ENCODE measurements at places on chromosomes 6 and 20.

DNA sequence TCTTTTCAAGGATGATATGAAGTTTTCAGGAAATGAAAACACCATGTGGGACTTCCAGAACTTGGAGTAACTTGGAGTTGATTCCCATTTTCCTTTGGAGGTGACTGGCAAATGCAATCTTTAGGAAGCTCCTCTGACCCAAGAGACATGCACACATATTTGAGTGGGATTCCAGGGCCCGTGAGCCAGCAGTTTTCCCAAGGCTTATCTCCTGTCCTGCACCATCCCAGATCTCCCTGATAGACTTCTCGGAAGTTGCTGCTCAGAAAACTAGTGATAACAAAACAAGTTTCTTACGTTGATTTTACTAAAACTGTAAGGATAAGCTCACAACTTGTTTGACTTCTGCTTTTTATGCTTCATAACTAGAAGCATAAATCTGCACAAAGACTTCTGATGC, 25.6 kb downstream of the SLC35F1 start:
- no peak for DNase-seq

DNA sequence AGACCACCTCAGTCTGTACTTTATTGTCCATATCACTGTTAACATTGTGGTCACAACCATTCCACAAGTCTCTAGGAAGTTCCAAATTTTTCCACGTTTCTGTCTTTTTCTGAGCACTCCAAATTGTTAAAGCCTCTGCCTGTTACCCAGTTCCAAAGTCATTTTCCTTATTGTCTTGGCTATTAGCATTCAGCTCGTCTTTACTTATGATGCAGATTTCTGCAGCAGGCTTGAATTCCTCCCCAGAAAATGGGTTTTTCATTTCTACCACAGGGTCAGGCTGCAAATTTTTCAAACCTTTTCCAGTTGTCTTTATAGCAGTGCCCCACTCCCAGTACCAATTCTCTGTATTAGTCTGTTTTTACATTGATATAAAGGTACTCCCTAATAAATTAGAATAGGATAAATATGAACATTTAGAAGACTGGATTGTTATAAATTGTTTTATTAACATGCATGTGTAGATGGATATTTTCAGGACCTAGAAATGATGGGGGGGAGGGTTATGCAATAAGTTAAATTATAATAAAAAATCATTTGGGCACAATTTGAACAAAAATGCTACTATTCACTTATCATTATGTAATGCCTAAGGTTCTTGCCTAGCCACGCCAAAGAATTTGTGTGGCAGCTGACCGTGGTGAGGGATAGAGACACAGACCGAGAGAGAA, 595.3 kb upstream of the ADGRB3 start:
- no peak for DNase-seq

GRCh38 chr6:120604510-120604909, 729.8 kb downstream of the TBC1D32 start:
- DNase-seq: no peak

DNA sequence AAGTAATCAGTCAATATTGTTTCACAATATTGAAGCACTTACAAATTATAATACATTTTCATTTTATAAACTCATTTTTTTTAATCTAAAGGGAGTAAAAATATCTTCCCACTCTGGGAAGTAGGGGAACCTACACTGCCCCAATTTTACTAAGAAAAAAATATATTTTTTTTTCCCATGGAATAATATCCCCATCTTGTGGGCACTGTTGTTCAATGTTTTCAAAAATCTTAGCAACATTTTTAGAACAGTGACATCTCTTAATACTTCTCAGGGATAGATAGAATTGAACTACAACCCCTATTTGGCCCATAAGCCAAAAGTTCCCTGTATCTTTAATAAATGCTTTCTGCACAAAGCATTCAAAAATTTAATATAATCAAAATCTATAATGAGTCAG, 42.9 kb downstream of the ARHGAP18 start:
- DNase-seq: no peak

GRCh38 chr20:56827763-56828162, 198.7 kb downstream of the TFAP2C start:
- no peak for DNase-seq

GRCh38 chr6:121436960-121437850, 1.8 kb downstream of the GJA1 start:
- DNase-seq: no peak

DNA sequence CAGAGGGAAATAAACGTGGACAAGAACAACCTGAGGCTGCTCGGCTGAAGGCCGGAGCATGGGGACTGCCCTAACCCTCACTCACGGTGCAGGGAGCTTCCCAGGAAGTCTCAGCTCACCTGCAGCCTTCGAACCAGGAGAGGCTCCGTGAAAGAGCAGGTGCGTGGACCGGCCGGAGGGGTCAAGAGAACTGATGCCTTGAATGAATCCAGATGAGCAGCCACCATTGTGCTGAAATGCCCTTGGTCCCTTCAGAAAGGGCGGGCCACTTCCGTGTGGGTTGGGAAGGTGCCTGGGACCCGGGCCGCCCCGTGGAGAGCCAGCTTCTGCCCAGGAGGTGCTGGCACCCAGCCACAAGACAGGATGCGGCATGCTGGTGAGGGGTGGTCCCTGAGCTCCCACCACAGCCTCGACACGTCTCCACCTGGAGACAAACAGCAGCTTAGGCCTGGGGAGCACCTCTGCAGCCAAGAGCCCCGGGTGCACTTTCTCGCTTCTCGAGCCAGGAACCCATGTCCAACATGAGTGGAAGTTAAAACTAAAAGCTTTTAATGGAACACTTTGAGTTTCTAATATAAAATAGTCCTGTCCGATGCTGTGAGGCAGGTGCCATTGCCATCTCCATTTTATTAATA, 83.5 kb downstream of the TTLL2 start:
- DNase-seq: no peak

GRCh38 chr6:91695221-91695620, 1108.3 kb upstream of the MAP3K7 start:
- DNase-seq: no peak

GRCh38 chr6:31037169-31037568, 26.9 kb downstream of the MUC22 start:
- no peak for DNase-seq
